NAMALWA (cell line): ENCODE measurements at places on chromosomes 4 and X.

DNA sequence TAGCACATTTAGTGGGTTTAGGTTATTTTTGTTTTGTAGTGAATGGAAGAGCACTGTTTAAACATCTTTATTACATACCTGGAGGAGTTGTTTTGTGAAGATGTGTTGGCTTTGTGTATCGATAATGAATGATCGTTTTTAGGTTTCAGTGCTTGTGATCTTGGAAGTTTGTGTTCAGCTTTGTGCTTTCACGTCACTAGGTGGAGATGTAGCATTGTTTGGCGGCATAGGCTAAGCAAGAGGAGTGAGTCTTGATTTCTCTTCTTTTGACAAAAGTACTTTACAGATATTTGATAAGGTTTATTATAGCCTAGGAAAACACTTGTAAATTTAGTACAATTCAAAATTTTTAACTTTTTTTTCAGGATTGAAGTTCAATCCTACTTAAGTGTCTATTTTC is 50.4 kb downstream of the PDK3 start:
- DNase-seq, result peak; percentile 1

- peak; percentile 38 for DNase-seq
These were observed 3.3 kb upstream of the LIN54 start for GRCh38 chr4:83013902-83014301.

GRCh38 chr4:14744346-14744745 is 257.9 kb upstream of the CPEB2 start:
- DNase-seq, result no peak

GRCh38 chr4:55733932-55734331 is 85.7 kb upstream of the EXOC1L start:
- DNase-seq, result no peak

- DNase-seq, result no peak
These were observed 357 bp upstream of the ETNPPL start for GRCh38 chr4:108763226-108763593.

GRCh38 chrX:21438792-21439191 is 64.6 kb downstream of the CNKSR2 start:
- DNase-seq, result peak; percentile 47

GRCh38 chr4:176548571-176548970 is 228.8 kb downstream of the SPCS3 start:
- no peak for DNase-seq

- no peak for DNase-seq
These were observed 511.8 kb upstream of the ARX start for GRCh38 chrX:25527596-25527995.
